Activated CD8-positive, alpha-beta T cell treated with anti-CD3 and anti-CD28 coated beads, Interleukin-2, amount 10 ng/mL, durations not matched to agents 7 days and 5 days (primary cell): ENCODE measurements at places on chromosomes 11 and 22. TPM values are rescaled to one million over a fixed set of nuclear protein-coding genes. Genes with fewer than 3 reads are reported as not detected.

- no peak overlapping the region for H3K4me3 ChIP-seq
- no peaks in the 10 kb centered on the region for H3K27me3 ChIP-seq
- H3K27ac ChIP-seq = no peak overlapping the region
Measured at GRCh38 chr11:25727944-25728343, 604.0 kb upstream of the ANO3 start.

DNA sequence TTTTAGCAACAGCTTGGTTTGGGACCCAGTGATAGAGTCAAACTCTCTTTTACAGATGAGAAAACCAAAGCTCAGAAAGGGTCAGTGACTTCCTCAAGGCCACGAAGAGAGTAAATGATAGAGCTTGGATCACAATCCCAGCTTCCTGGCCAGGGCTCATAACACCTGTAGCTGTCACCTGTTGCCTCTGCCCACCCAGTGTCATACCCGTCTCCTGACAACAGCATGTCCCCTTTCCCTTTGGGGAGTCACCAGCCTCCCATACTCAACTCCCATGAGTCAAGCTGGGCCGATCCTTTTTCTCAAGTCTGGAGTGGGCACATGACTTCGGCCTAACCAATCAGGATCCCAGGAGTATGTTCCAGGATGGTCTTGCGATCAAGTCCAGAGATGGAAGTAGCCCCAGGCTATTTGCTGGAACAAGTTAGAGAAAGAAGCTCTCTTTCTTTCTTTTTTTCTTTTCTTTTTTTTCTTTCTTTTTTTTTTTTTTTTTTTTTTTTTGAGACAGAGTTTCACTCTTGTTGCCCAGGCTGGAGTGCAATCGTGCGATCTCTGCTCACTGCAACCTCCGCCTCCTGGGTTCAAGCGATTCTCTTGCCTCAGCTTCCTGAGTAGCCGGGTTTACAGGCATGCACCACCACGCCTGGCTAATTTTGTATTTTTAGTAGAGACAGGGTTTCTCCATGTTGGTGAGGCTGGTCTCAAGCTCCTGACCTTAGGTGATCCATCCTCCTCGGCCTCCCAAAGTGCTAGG, 27.8 kb upstream of the MYH9 start:
- H3K27ac ChIP-seq = no peak overlapping the region
- no peak for DNase-seq
- peaks cover 39% of the 10 kb centered on the region for H3K4me1 ChIP-seq
- no peaks in the 10 kb centered on the region for H3K27me3 ChIP-seq
- no peak overlapping the region for H3K4me3 ChIP-seq
- H3K36me3 ChIP-seq = no peaks in the 10 kb centered on the region

DNA sequence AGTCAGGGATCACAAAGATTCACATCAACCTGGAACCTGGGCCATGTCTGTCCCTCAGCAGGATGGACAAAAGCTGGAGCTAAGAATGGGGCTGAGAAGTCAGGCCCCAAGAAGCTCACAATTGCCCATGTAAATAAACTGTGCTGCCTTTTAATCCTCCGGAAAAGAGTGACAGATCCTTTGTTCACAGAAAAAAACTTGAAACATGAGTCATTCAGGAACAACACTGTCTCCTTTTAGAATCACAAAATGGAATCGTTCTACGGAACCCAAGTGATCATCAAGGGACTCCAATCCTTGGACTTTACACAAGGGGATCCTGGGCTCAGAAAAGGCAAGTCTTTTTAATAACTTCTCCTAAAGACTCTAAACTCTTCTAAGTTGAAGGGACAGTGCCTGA, 36.1 kb downstream of the RELT start:
- peaks cover 12% of the 10 kb centered on the region for H3K4me1 ChIP-seq
- no peak for DNase-seq
- H3K27me3 ChIP-seq = no peaks in the 10 kb centered on the region
- no peak overlapping the region for H3K27ac ChIP-seq

- H3K4me3 ChIP-seq = no peak overlapping the region
- no peak overlapping the region for H3K27ac ChIP-seq
- H3K27me3 ChIP-seq = no peaks in the 10 kb centered on the region
- peak; percentile 52 for DNase-seq
- H3K36me3 ChIP-seq = no peaks in the 10 kb centered on the region
Measured at GRCh38 chr11:119774172-119774763, 45.3 kb upstream of the NECTIN1 start.

- no peaks in the 10 kb centered on the region for H3K4me1 ChIP-seq
- no peak overlapping the region for H3K4me3 ChIP-seq
- DNase-seq = no peak
- H3K36me3 ChIP-seq = no peaks in the 10 kb centered on the region
- no peak overlapping the region for H3K27ac ChIP-seq
- H3K27me3 ChIP-seq = peaks cover 18% of the 10 kb centered on the region
Measured at GRCh38 chr22:48070083-48070482, 1307.6 kb downstream of the TBC1D22A start.

DNA sequence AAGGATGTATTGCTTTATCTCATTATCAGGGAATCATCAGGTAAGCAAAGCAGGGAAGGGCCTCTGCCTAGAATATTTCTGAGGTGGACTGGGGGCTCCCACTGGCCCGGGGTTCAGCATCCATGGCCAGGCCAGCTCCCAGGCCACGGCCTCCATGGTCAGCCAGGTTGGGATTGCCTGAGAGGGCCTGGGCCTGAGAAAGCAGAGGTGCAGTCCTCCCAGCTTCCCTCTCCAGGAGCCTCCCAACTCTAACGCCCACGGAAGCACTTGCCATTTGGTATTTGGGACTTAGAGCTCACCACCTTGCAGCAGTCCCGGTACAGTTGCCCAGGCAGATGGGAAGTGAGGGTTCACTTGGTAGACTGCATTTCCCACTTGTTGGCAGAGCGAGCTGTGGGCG, 12.7 kb downstream of the DGAT2 start:
- H3K4me1 ChIP-seq = peaks cover 26% of the 10 kb centered on the region
- no peak overlapping the region for H3K27ac ChIP-seq
- H3K27me3 ChIP-seq = no peaks in the 10 kb centered on the region
- DNase-seq = no peak
- H3K4me3 ChIP-seq = no peak overlapping the region
- H3K36me3 ChIP-seq = no peaks in the 10 kb centered on the region

- DNase-seq = peak; percentile 62
- H3K4me1 ChIP-seq = peaks cover 21% of the 10 kb centered on the region
- H3K36me3 ChIP-seq = peaks cover 16% of the 10 kb centered on the region
- peak overlapping the region; percentile 88 for H3K27ac ChIP-seq
Measured at GRCh38 chr11:110907629-110908028, 195.4 kb upstream of the ARHGAP20 start.

MMP13 gene
- not detected for total RNA-seq

CLCF1 gene
- 0.29 TPM for total RNA-seq

CYP2D6 gene
- total RNA-seq = 3.6 TPM

FZD4 gene
- total RNA-seq = not detected
